ENCODE measurements at places on chromosomes 4 and X. TPM values are rescaled to one million over a fixed set of nuclear protein-coding genes. Genes with fewer than 3 reads are reported as not detected.
A peak's percentile ranks its signal among the peaks of the same experiment; 100 is the strongest.

Gene F11
- not detected for total RNA-seq

Gene DMRTC1B
- total RNA-seq, result not detected

Gene SCD5
- 39.8 TPM for total RNA-seq

Gene FMR1NB
- total RNA-seq, result not detected

Gene NKX6-1
- total RNA-seq, result not detected

DNA sequence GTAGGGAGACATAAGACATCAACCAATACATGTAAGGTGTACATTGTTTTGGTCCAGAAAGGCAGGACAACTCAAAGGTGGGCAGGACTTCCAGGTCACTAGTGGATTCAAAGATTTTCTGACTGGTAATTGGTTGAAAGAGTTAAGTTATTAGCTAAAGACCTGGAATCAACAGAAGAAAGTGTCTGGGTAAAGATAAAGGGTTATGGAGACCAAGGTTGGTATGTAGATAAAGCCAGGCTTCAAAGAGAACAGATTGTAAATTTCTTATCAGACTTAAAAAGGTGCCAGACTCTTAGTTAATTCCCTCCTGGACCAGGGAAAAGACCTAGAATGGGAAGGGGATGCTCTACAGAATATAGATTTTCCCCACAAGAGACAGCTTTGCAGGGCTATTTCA lies 28.3 kb upstream of the GAB1 start:
- no peak overlapping the region for H3K27ac ChIP-seq
- no peak overlapping the region for H3K4me3 ChIP-seq
- H3K27me3 ChIP-seq, result no peaks in the 10 kb centered on the region
- H3K4me1 ChIP-seq, result no peaks in the 10 kb centered on the region
- H3K36me3 ChIP-seq, result no peaks in the 10 kb centered on the region

GRCh38 chr4:183201331-183201730 lies 102.3 kb downstream of the WWC2 start:
- no peaks in the 10 kb centered on the region for H3K27me3 ChIP-seq
- peak overlapping the region; percentile 21 for H3K4me3 ChIP-seq
- H3K27ac ChIP-seq, result peak overlapping the region; percentile 91
- peak; percentile 95 for DNase-seq

- H3K36me3 ChIP-seq, result no peaks in the 10 kb centered on the region
- peaks cover 7% of the 10 kb centered on the region for H3K4me1 ChIP-seq
- no peak for DNase-seq
- no peak overlapping the region for H3K4me3 ChIP-seq
Observed at GRCh38 chr4:118398226-118399090, 45.7 kb upstream of the PRSS12 start.

- no peak overlapping the region for H3K27ac ChIP-seq
- no peaks in the 10 kb centered on the region for H3K4me1 ChIP-seq
- DNase-seq, result no peak
- no peaks in the 10 kb centered on the region for H3K36me3 ChIP-seq
Observed at GRCh38 chrX:97682991-97683840, 799.5 kb downstream of the RPA4 start.

- no peaks in the 10 kb centered on the region for H3K36me3 ChIP-seq
- H3K4me1 ChIP-seq, result peaks cover 6% of the 10 kb centered on the region
- no peaks in the 10 kb centered on the region for H3K27me3 ChIP-seq
Observed at GRCh38 chrX:123923211-123923610, 38.3 kb upstream of the STAG2 start.

DNA sequence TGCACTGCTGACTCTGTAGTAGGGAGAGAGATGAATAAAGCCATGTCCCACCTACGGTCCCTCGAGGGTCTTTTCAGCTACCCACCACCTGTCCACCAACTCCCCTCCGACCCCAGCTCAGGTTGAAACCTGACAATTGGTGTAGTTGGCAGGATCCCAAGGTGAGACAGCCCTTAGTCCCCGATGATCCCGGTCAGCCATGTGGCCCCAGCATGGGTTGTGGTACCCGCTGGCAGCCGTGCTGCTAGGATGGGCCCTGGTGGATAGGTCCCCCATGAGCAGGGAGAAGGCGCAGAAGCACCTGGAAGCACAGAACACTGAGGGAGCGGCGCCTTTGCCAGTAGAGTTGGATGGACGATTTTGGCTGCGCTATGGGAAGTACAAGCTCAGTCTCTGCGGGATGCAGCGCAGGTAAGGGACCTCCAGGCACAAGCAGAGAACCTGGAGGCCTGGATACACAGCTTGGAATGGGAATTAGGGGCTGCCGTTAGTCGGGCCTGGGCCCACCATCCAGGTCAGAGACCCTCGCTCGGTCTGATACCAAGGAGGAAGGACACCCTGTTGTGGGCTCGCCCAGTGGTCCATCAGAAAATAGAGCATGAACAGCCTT lies 694.6 kb upstream of the AGA start:
- H3K27me3 ChIP-seq, result no peaks in the 10 kb centered on the region
- no peak for DNase-seq
- no peaks in the 10 kb centered on the region for H3K4me1 ChIP-seq
- no peak overlapping the region for H3K27ac ChIP-seq

DNA sequence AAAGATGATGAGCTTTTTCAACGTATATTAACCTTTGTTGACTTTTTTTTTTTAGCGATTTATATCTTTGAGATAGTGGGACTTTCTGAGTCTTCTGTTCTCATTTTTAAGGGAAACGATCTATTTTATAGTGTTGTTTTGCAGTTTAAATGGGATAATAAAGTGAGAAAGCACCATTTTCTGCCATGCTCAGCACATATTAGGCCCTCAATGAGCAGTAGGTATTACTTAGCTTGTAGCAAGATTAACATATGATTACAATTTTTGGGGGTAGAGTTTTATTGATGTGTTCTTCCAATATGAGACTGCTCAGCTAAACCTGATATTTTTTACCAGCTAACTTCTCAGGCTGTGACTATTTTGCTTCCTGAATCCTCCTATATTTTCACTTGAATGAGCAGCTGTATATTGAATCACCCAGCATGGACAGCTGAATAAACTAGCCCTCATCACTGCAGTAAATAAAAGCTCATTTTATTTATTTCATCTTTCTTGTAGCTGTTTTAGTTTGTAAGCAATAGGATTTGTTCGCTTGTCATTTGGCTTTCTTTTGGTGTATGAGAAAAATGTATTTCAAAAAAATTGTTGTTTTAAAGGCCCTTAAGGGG lies 43.7 kb downstream of the UGT8 start:
- H3K4me1 ChIP-seq, result no peaks in the 10 kb centered on the region
- DNase-seq, result no peak
- no peak overlapping the region for H3K27ac ChIP-seq
- H3K4me3 ChIP-seq, result no peak overlapping the region
- H3K27me3 ChIP-seq, result no peaks in the 10 kb centered on the region
- no peaks in the 10 kb centered on the region for H3K36me3 ChIP-seq

GRCh38 chrX:111615227-111615626 lies 65.7 kb upstream of the ALG13 start:
- H3K4me3 ChIP-seq, result no peak overlapping the region
- H3K27ac ChIP-seq, result no peak overlapping the region
- no peaks in the 10 kb centered on the region for H3K27me3 ChIP-seq

DNA sequence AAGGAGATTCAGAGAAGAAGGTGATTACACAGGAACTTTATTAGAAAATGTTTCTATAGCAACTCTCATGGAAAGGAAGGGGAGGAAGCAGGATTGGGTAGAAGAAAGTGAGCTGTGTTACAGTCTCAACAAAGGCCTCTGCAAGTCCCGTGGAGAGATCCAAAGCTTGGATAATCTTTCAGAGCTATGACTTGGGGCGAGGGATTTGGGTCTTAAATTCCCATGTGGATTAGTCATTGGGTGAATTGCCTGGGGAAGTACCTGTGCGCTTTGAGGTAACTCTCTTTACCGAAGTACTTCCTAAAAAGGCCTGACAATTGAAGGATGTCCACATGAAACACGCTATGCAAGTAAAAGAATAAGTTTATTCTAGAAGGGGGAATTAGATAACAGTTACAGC lies 133.8 kb upstream of the ANKRD50 start:
- H3K4me1 ChIP-seq, result no peaks in the 10 kb centered on the region
- DNase-seq, result no peak
- H3K4me3 ChIP-seq, result no peak overlapping the region
- no peak overlapping the region for H3K27ac ChIP-seq

DNA sequence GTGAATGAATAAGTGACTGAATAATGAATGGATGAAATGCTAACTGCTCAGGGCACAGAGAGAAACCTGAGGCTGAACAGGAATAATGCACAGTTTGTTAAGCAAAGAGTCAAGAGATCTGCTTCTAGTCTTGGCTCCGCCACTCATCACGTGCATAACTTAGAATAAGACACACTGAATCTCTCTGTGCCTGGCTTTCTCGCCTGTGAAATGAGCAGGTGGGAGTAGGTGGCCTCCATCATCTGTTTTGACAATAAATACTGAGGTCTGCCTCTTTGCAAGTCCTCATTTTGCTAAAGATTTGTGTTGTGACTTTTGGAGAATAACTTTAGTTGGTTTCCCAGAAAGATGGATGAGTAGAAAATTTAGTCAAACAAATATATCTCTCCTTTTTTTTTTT lies 318.0 kb downstream of the FBXW7 start:
- no peaks in the 10 kb centered on the region for H3K36me3 ChIP-seq
- H3K27ac ChIP-seq, result no peak overlapping the region

DNA sequence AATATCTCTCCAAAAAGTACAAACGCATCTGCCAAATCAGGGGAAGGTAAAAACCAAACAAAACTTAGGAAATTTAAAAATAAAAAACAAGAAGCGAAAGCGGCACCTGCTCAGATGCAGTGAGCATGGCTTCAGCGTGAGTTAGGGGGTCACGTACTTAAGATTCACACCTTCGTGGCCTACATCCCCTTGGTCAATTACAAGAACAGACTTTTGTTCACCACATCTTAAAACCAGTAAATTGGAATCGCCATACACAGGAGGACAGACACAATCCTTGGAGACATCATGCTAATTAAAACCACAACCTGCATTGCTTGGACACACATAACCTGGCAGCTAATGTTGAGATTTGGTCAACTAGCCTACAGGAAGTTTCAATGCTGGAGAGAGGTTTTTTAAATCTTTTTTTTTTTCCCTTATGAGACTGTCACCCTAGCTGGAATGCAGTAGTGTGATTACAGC lies 12.5 kb upstream of the SEL1L3 start:
- DNase-seq, result no peak
- H3K36me3 ChIP-seq, result no peaks in the 10 kb centered on the region
- H3K4me3 ChIP-seq, result no peak overlapping the region
- no peaks in the 10 kb centered on the region for H3K27me3 ChIP-seq

GRCh38 chrX:118884552-118885138 lies 61.0 kb downstream of the ZCCHC12 start:
- DNase-seq, result no peak
- H3K36me3 ChIP-seq, result no peaks in the 10 kb centered on the region
- no peaks in the 10 kb centered on the region for H3K27me3 ChIP-seq
- no peak overlapping the region for H3K4me3 ChIP-seq
